Uterine smooth muscle cell (primary cell): ENCODE measurements at places on chromosomes 1 and 21. TPM values are rescaled to one million over a fixed set of nuclear protein-coding genes. Genes with fewer than 3 reads are reported as not detected.

OR2T29 gene
- total RNA-seq: not detected in 2 replicates

CLCA4 gene
- total RNA-seq: not detected in 2 replicates

RNF186 gene
- 0.12 TPM in 1 of 2 replicates, not detected in the other for total RNA-seq

FCER1G gene
- not detected in 2 replicates for total RNA-seq

ARTN gene
- total RNA-seq: 0.50 TPM in 1 of 2 replicates, not detected in the other

NEGR1 gene
- 15.8 and 22.5 TPM in 2 replicates for total RNA-seq

NES gene
- 32.2 and 68.6 TPM in 2 replicates for total RNA-seq

KCNA3 gene
- 1.5 and 1.6 TPM in 2 replicates for total RNA-seq

KIAA1614 gene
- 6.3 and 6.5 TPM in 2 replicates for total RNA-seq

LMX1A gene
- not detected in 2 replicates for total RNA-seq

IVL gene
- total RNA-seq: 0.37 and 1.7 TPM in 2 replicates

KCNQ4 gene
- under 0.01 TPM in 1 of 2 replicates, not detected in the other for total RNA-seq

MYOM3 gene
- total RNA-seq: under 0.01 TPM in 1 of 2 replicates, not detected in the other

LRRC8C gene
- total RNA-seq: 6.1 and 9.2 TPM in 2 replicates

FCGR1A gene
- not detected in 2 replicates for total RNA-seq

SLC44A3 gene
- total RNA-seq: 0.22 and 1.2 TPM in 2 replicates

RIPPLY3 gene
- not detected in 2 replicates for total RNA-seq

DNALI1 gene
- 2.7 and 3.6 TPM in 2 replicates for total RNA-seq

CD53 gene
- not detected in 2 replicates for total RNA-seq

CFH gene
- total RNA-seq: 51.7 and 62.7 TPM in 2 replicates

RIIAD1 gene
- total RNA-seq: not detected in 2 replicates

INSRR gene
- total RNA-seq: under 0.01 TPM in 1 of 2 replicates, not detected in the other

OR6K3 gene
- 0.12 TPM in 1 of 2 replicates, not detected in the other for total RNA-seq

CFHR1 gene
- 0.11 and 0.25 TPM in 2 replicates for total RNA-seq

RGS13 gene
- total RNA-seq: not detected in 2 replicates

MNDA gene
- not detected in 2 replicates for total RNA-seq

ATP1A2 gene
- total RNA-seq: 0.37 TPM in 1 of 2 replicates, not detected in the other

SHISAL2A gene
- not detected in 2 replicates for total RNA-seq

TMEM240 gene
- 3.3 and 7.2 TPM in 2 replicates for total RNA-seq

RGSL1 gene
- total RNA-seq: not detected in 2 replicates

TMEM81 gene
- 1.1 and 1.2 TPM in 2 replicates for total RNA-seq

EFNA1 gene
- total RNA-seq: 0.22 and 0.75 TPM in 2 replicates

AURKAIP1 gene
- 94.9 and 118 TPM in 2 replicates for total RNA-seq

TMEM222 gene
- total RNA-seq: 20.1 and 24.2 TPM in 2 replicates

CFHR3 gene
- not detected in 2 replicates for total RNA-seq

FCRL6 gene
- total RNA-seq: not detected in 2 replicates

ADAMTS4 gene
- 14.9 and 37.3 TPM in 2 replicates for total RNA-seq

SLFNL1 gene
- 0.44 and 0.87 TPM in 2 replicates for total RNA-seq

PIK3CD gene
- 6.2 and 8.9 TPM in 2 replicates for total RNA-seq

B3GALT5 gene
- total RNA-seq: 0.33 and 1.1 TPM in 2 replicates

FOXE3 gene
- not detected in 2 replicates for total RNA-seq

CD1D gene
- 0.11 and 0.25 TPM in 2 replicates for total RNA-seq

MYCL gene
- total RNA-seq: 0.22 and 0.37 TPM in 2 replicates

FGR gene
- not detected in 2 replicates for total RNA-seq

TMOD4 gene
- 0.22 TPM in 1 of 2 replicates, not detected in the other for total RNA-seq

KRTAP19-7 gene
- not detected in 2 replicates for total RNA-seq
